ENCODE measurements at places on chromosomes 12 and 14. TPM values are rescaled to one million over a fixed set of nuclear protein-coding genes. Genes with fewer than 3 reads are reported as not detected.

GRCh38 chr14:106599209-106599608, 1072.8 kb downstream of the TMEM121 start:
- DNase-seq: no peak

- DNase-seq: peak; percentile 86
These were observed 291.8 kb downstream of the ERC1 start for GRCh38 chr12:1282670-1283315.

- DNase-seq: no peak
These were observed 9.7 kb upstream of the DYNLL1 start for GRCh38 chr12:120485961-120486881.

DNA sequence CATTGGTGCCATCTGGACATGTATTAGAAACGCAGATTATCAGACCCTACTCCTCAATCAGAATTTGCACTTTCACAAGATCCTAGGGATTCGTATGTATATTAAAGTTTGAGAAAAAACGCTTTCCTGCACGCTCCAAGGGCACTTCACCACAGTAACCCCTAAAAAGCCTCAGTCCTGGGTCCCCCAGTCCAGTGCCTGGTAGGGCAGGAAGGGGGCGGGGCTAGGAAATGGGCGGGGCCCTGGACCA, 369 bp downstream of the DEPDC4 start:
- DNase-seq: no peak

The RNU4-1 gene
- polyA plus RNA-seq: not detected

The TAS2R9 gene
- not detected for polyA plus RNA-seq

The SSTR1 gene
- 0.12 TPM for polyA plus RNA-seq

The CISTR gene
- polyA plus RNA-seq: not detected
